ENCODE measurements at places on chromosomes 16 and 17.

DNA sequence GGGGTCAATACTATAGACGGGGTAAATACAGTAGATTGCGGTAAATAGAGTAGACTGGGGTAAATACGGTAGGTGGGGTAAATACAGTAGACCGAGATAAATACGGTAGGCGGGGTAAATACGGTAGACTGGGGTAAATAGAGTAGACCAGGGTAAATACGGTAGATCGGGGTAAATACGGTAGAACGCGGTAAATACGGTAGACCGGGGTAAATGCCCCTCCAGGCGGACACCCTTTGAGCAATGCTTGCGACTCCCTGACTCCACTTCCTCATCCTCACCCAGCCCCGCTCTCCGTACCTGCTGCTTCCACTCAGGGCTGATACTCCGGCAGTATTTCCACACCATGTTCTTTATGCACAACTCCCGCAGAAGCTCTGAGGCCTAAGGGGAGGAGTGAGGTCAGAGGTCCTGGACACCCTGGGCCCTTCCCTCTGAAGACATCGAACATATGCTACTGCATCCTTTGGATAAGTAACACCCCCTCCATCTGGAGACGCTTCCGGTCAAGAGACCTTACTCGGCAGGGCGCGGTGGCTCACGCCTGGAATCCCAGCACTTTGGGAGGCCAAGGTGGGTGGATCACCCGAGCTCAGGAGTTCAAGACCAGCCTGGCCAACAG, 13.3 kb upstream of the CRK start:
- no peak for DNase-seq

DNA sequence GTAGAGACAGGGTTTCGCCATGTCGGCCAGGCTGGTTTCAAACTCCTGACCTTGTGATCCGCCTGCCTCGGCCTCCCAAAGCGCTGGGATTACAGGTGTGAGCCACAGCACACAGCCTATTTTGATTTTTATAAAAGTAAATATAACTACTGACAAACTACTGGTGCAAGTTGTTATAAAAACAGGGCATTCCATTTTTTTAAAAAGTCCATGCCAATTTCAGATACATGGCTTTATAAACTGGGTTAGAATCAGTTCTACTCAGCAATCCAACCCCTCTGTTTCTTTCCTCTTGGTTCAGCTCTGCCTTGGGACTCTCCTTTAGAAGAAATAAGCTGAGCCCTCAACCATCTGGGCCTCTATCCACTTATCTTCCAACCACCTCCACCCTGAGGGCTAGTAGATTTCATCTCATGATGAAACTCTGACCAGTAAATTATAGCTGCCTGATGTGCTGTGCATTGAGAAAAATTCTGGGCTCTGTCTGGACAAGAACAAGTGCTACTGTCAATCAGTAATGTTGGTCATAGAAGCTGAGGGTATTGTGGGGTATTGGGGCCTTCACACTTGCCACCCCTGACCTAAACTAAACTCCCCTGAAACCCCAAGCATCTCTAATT, 10.2 kb downstream of the RANBP10 start:
- DNase-seq: no peak

GRCh38 chr16:727291-727977, 528 bp downstream of the HAGHL start:
- no peak for DNase-seq

DNA sequence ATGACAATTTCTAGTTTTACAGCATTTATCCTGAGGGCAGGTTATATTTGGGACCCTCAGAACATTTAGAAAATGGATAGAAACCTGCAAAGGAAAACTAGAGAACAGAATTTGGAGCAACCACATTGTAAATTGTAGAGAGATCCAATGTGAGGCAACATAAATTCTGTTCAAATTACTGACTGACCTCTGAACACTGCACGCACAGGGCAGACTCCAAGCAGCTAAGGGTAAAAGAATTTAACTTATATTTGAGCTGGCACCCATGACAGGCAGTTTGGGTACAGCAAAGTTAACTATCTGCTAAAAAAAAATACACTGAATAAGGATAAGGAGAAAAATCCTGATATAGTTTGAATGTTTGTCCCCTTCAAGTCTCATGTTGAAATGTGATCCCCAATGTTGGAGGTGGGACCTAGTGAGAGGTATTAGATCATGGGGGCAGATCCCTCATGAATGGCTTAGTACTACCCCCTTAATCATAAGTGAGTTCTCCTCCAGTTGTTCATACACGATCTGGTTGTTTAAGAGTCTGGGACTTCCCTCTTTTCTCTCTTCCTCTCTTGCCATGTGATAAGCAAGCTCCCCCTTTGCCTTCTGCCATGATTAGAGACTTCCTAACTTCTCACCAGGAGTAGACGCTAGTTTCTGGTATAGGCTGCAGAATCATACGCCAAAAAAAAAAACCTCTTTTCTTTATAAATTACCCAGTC, 75.7 kb downstream of the FBXL20 start:
- DNase-seq: no peak

DNA sequence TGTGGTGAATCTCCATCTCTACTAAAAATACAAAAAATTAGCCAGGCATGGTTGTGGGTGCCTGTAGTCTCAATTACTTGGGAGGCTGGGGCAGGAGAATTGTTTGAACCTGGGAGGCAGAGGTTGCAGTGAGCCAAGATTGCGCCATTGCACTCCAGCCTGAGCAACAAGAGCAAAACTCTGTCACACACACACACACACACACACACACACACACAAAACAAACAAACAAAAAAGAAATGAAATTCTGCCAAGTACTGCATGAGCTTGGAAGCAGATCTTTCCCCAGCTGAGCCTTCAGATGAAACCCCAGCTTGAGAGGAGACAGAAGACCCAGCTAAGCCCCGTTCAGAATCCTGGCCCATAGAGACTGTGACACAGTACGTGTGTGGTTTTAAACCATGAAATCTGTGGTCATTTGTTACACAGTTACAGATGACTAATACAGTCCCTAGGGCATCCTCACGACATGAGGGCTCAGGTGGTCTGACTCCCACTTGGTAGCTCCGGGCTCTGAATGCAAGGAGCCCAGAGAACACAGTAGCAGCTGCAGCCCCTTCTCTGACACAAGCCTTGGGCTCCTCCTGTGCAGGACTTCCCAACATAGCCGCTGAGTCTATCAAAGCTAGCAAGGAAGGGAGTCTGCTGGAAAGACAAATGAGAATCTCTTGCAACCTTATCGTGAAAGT, 132.8 kb downstream of the SEC14L1 start:
- DNase-seq: no peak

- no peak for DNase-seq
These were observed 7.1 kb downstream of the NAGPA start for GRCh38 chr16:5026664-5027063.

GRCh38 chr17:10063730-10064241, 134.6 kb downstream of the GAS7 start:
- no peak for DNase-seq

GRCh38 chr17:7844292-7845154, 10.3 kb upstream of the TMEM88 start:
- peak; percentile 78 for DNase-seq

- DNase-seq: no peak
These were observed 1.3 kb upstream of the CPSF4L start for GRCh38 chr17:73262676-73263642.

- no peak for DNase-seq
These were observed 20.6 kb downstream of the ADAM11 start for GRCh38 chr17:44779211-44780025.

DNA sequence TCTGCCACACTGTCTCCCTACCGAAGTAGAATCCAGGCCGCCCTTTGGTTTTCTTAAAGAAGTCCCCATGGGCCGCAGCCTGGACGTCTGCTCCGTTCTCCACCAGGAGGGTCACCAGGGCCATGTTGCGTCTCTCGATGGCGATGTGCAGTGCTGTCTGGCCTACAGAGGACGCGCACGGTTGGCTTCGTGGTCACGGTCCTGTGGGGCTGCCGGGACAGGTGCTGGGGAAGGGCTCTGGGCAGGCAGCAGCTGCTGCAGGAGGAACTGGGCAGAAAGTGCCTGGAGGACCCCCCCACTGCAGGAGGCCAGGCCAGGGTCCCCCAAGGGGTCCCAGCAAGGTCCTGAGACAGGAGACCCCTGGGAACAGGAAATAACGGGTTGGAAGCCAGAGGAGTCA, 19.0 kb downstream of the TRPV1 start:
- DNase-seq: no peak

GRCh38 chr16:10408824-10409381, 23.0 kb downstream of the ATF7IP2 start:
- no peak for DNase-seq

DNA sequence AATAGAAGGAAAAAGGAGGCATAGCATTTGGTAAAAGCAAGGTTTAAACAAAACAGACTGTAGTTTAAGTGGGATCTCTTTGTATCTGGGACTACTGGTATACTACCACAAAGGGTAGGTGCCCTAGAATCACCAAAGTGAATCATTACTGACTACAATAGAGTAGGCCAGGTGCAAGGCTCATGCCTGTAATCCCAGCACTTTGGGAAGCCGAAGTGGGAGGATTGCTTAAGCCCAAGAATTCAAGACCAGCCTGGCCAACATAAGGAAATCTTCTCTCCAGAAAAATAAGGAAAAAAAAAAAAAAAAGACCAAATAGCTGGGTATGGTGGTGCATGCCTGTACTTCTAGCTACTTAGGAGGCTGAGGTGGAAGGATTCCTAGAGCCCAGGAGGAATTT, 60.8 kb upstream of the CORO6 start:
- DNase-seq: no peak

DNA sequence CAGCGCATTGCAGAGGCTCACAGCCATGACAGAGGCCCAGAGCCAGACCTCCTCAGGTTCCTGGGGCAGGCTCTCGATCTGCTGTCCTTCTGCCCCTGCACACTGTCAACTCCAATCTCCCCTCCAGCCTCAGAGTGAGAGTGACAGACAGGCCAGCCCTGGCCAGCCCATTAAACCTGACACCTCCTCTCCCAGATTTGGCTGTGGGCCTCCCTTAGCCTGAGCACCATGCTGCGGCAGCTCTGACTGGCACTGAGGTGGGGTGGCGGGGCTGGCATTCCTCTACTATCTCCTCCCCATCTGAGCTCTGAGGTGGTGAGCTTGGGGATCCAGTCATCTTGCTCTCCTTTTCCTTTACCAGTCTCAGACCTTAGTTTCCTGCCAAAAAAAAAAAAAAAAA, 15.5 kb upstream of the C1QL1 start:
- no peak for DNase-seq

GRCh38 chr16:27291106-27291505, 22.5 kb upstream of the NSMCE1 start:
- no peak for DNase-seq

GRCh38 chr16:64132759-64133361, 989.0 kb downstream of the CDH11 start:
- no peak for DNase-seq

All from esophagus squamous epithelium (tissue), 5 donors.